Activated CD4-positive, alpha-beta T cell treated with anti-CD3 and anti-CD28 coated beads, Interleukin-2, amount 50 U/mL, for 1 hour (primary cell): ENCODE measurements at places on chromosomes 5 and 9.

- DNase-seq = no peak
Observed at GRCh38 chr5:41686191-41686590, 175.8 kb upstream of the PLCXD3 start.

DNA sequence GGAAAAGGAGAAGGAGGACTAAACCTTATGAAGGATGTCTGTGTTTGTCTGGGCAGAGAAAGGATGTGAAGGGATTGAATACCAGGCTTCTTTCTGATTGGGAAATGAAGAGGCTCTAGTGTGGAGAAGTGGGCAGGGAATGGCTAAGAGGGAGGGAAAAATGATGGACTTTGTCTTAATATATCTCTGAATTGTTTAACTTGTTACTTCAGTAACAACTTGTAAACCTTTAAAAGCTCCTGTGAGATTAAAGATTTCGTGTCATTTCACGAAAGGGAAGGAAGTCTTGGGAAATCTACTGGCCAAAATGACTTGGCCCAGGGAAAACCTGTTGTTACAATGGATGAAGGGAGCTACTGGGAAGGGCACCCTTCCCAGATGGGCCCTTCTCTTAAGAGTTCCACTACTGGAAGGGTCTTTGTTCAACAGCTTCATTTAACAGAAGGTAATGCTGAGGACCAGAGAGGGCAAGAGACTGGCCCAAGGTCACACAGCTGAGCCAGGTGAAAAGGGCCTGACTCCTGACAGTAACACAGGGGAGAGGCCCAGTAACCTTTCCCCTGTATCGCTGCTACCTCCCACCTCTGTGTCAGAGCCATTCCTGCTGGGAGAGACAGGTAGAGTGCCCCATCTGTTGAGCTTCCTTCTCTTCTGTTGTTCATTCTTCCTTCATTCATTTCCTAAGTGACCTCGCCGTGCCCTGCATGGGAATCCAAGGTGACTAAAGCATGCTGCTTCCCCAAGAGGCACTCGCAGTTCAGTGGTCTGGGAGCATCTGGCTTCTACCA is 5.1 kb upstream of the TCOF1 start:
- DNase-seq = no peak

GRCh38 chr5:179344431-179345182 is 654 bp downstream of the ADAMTS2 start:
- no peak for DNase-seq

- DNase-seq = no peak
Observed at GRCh38 chr5:19519448-19519847, 468.6 kb downstream of the CDH18 start.

- DNase-seq = no peak
Observed at GRCh38 chr5:172886476-172886875, 52.4 kb downstream of the ERGIC1 start.

GRCh38 chr5:138911441-138911840 is 36.3 kb upstream of the LRRTM2 start:
- no peak for DNase-seq
